Adrenal gland (tissue), 19 donors: ENCODE measurements at places on chromosomes 2 and 18. TPM values are rescaled to one million over a fixed set of nuclear protein-coding genes. Genes with fewer than 3 reads are reported as not detected.

DNA sequence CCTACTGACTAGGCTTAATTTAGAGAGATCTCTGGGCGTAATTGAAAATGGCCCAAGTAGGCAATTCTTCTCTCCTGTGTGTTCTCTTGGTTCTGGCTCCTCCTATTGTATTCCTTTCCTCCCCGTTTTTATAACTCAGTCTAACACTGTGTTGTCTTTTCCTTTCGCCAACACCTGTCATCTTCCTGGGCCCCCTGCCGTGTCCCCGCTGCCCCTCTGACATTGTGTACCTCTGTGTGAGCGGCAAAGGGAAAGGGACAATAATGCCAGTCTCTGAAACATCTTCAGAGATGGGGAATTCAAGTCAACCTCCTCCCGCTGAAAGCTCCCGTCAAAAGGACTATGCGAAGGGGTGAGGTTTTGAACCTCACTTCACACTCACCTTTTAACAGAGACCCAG, 210.9 kb downstream of the GBX2 start:
- no peak for DNase-seq

The MCEE gene
- 26.8 TPM for polyA plus RNA-seq

DNA sequence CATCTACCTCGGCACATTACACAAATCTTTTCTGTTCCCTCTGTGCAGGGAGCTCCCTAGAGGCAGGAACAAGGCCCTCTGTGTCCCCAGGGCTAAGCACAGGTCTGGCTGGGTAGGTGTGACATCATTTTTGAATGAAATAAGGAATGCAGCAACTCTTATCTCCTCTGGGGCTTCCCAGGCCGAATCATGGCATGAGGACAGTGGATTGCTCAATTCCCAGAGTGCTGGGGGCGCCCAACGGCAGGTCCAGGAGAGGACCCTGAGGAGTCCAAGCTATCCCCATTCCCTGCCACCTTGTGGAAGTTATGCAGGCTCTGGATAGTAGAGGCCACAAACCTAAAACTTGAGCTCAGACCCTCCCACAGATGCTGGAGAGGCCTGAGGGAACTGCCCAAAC, 158.0 kb upstream of the RAB6C start:
- DNase-seq, result no peak

GRCh38 chr18:63850020-63850419, 37.5 kb upstream of the SERPINB2 start:
- no peak for DNase-seq

DNA sequence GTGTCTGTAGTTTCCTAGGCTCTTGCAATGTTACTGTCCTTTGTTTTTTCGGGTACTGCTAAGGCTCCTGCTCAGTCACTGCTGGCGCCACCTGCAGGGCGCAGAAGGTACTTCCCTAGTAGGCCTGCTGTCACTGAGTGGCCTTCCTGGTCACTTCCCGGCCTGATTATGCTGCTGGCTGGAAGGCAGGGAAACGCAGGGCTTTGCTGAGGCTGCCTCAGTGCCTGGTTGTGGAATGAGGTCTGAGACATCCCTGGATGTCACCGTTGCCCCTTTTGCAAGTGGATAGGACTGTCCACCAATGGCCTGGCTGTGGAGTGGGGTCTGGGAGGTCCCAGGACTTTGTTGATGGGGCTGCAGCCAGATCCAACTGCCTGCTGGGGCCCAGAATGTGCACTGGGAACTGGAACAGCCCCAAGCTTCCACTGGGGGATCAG, 13.1 kb downstream of the DAW1 start:
- peak; percentile 84 for DNase-seq

The PLCL1 gene
- polyA plus RNA-seq, result 2.8 TPM

GRCh38 chr2:20594957-20595356, 55.9 kb downstream of the HS1BP3 start:
- DNase-seq, result peak; percentile 47

The CGREF1 gene
- 2.0 TPM for polyA plus RNA-seq

GRCh38 chr2:136502660-136503059, 262.7 kb upstream of the THSD7B start:
- DNase-seq, result no peak

DNA sequence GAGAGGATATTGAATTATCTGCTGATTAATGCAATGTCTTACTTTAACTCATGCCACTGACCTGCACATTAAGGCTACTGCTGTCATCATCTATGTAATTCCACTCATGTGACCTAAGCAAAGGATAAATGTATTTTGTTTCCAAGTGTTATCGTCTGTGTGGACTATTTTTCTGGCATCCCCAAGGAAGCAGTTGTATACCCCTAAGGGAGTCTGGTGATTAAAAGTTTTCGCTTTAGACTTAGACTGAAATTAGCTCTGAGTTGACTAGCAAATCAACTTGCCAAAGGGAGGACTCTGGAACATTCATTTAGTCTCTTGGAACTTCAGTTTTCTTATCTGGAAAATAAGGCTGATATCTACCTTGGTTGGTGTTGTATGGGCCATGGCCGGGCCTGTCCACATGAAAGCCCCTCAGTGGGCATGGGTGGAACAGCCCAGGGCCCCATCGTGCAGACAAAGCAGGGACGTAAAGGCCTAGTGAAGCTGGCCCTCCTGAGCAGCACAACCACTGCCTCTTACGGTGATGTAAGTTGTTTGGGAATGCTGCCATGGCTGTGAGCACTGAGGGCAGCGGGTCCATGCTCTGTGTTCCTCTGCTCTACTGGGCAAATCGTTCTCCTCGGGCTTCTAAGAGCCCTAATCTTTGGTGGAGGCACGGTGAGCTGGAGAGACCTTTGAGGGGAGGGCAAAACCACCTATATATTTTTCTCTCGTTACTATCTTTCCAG, 144.4 kb upstream of the RNF152 start:
- no peak for DNase-seq

DNA sequence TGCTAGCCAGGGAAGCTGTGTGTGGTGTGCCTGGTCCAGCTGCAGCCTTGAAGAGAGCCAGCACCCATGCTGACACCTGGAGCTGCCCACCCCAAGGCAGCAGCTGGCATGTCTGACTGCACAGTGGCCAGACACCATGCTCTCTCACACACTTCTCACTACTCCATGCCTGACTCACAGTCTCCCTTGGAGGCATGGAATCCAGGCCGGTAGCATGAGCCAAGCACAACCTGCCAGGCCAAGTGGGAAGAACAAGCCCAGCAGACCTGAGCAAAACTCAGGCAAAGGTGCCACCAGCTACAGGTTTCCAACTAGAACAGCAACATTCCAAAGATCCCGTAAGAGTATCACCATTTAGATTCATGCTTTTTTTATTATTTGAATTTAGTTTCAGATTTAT, 625.3 kb upstream of the LRRTM4 start:
- no peak for DNase-seq

- DNase-seq, result no peak
Observed at GRCh38 chr2:134694411-134694810, 24.4 kb downstream of the TMEM163 start.

DNA sequence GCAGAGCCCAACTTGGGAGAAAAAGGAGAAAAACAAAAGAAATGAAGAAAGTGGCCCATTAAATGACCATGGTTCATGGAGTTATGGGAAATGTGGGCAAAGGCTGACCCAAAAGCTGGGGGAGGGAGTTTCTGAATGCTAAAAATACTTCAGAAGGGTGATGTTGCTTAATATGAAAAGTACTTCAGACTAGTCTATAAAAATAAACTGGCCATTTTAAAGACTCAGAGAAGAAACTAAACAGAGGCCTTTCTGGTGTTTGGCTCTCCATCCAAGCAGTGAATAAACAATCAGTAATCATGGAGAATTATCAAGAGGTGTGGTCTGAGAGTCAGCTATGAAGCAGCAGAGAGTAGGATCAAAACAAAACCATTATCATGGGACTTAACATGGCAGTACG, 160.8 kb upstream of the MAPRE2 start:
- DNase-seq, result no peak

DNA sequence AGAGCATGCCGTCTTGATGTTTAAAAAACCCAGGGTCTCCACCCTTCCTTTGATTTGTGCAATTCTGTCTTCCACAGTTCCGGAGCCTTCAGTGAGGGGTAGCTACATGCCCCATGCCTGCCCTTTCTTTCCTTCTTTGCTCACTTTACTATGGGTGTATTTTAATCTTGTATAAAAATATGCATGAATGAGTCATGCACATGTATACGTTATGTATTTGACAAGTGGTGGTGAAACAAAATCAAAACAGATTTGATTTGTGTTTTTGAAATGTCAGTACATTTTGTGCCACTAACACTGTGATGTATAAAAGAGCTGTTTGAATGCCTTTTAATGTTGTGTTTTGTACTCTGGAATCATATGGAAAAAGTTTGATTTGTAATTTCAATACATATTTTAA, 126.5 kb downstream of the RNF144A start:
- DNase-seq, result no peak

The SGPP2 gene
- 0.61 TPM for polyA plus RNA-seq

DNA sequence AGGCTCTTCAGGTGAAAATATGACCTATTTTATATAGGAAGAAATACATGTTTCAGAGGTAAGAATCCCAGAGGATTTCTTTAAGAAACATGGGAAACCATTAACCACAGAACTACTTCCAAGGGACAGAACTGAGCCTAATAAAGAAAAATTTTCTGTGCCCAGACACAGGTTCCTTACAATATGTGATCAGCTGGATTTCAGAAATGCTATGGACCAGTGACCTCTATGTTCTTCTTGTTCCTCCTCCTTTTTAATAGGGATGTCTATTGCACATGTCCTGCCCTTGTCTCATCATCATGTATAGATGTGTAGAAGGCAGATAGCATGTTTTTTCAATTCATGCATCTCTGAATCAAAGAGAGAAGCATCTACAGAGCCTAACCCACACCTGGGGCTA, 836.6 kb downstream of the RNF144A start:
- DNase-seq, result no peak

- peak; percentile 25 for DNase-seq
Observed at GRCh38 chr2:65164426-65164891, 34.6 kb upstream of the RAB1A start.

The OSBPL1A gene
- polyA plus RNA-seq, result 18.7 TPM

GRCh38 chr2:103161456-103162289, 399.8 kb downstream of the TMEM182 start:
- DNase-seq, result no peak

DNA sequence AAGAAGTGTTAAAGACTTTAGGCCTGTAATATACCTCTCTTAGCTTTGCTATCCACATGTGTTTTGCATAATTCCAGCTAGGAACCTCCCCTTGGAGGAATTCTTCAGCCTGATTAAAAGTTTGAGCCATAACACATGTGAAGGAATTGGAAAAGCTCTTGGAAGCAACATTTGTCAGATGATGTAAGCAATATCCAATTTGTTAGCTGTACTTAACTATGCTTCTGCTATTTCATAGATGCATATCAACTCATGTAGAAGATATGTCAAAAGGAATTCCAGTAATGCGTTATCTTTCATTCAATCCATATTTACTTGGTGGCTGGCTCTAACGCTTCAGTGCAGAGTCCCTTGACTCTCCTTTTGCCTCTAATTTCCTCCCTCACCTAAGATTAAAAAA, 46.2 kb downstream of the PKP4 start:
- DNase-seq, result no peak

The TNFRSF11A gene
- 1.8 TPM for polyA plus RNA-seq

DNA sequence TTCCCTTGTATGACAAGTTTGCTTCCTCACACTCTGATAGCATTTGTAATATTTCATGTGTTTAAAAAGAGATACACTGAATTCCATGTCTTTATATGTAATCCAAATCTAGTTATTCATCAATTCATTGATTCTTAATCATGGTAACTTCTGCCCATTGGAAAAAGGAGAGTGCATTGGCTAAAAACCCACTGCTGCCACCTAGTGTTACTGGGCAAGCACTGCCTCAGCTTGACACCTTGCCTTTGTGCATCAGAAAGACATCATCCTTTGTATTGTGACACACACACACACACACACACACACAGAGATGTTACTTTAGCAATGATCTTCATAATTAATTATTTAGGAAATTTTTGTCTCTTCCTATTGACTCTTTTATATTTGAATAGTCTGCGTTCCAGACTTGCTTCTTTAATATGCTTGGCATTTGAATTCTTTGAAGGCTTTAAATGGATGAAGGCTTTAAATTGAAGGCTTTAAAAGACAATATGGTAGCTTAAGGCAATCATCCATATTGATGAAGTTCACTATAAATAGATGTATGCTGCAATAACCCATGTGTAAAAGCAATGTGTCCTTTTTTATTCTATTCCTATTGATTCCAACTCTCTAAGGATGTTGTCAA, 414.2 kb upstream of the CHST9 start:
- peak; percentile 56 for DNase-seq

DNA sequence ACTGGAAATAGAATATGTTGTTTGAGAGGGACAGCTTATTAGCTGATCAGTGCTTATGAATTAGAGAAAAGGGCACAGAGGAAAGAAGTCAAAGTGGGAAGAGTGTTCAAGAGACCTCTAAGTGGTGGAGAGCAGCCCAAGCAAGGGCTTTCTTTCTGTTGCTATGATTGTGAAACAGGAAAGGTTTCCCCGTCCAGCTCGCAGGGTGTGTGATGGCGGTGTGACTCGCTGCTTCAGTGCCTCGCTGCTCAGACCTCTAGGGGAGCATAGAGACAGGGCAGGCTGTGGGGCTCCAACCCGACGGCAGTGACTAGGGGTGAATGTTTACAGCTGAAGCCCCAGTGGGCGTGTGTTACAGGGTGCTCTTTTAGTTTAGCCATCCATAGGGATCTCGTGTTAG, 166.5 kb upstream of the COPS8 start:
- DNase-seq, result no peak

- no peak for DNase-seq
Observed at GRCh38 chr2:64471600-64471999, 17.6 kb downstream of the LGALSL start.
